ENCODE measurements at places on chromosomes 7 and 10.

- DNase-seq: peak; percentile 13
These were observed 11.9 kb upstream of the OPALIN start for GRCh38 chr10:96370584-96371157.

GRCh38 chr10:20898866-20899535, 1.9 kb upstream of the NEBL start:
- DNase-seq: no peak

DNA sequence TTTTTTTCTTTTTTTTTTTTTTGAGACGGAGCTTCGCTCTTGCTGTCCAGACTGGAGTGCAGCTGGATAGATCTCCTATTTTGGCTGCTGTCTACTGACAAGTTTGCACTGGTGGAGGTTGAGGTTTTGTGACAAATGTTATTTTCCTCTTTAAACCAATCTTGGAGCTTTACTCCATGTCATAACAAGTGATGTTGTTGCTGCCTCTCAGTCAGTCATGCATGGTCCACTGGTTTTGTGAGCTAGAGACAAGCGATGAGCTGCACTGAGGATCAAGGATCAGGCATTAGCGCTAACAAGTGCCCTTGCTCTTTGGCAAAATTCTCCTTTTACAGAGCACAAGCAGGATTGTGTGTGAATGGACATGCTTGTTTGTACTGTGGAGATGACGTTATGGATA, 805 bp upstream of the WDFY4 start:
- DNase-seq: no peak

GRCh38 chr10:8050556-8051108, 3.9 kb upstream of the GATA3 start:
- DNase-seq: no peak

- DNase-seq: no peak
These were observed 83.4 kb upstream of the TNRC18 start for GRCh38 chr7:5507013-5507412.

DNA sequence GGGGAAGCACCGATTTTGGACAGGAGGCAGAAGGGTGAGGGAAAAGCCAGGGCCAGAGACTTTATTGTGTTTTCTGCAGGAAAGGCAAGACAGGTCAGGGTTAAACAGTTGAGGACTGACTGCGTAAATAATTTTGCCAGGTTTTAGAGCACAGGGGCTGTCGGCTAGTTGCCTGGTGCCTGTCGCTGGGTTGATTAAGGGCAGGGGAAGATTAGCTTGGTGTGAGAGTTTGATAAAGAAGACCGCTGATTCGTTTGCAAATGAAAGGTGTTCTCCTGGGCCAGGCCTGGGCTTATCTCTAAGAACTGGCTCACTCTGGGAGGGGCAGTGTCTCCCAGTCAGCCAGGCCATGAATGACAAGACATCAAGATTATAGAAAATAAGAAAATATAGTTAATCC, 75.6 kb downstream of the SLC37A3 start:
- DNase-seq: no peak

DNA sequence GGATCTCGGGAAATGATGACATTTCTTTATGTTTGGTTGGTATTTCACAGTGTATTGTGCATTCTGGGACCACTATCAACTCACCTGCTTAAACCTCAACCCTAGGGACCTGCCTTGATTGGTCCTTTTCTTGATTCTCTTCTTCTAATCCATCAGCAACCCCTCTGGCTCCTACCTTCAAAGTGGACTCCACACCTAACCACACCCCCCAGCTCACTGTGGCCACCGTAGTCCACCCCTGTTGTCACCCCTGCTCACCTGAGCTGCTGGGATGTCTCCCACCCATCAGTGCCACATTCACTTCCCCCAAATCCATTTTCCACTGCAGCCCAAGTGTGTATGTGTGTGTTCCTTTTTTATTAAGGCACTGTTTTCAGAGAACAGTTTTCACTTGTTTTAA, 145.0 kb downstream of the PLPP4 start:
- no peak for DNase-seq

DNA sequence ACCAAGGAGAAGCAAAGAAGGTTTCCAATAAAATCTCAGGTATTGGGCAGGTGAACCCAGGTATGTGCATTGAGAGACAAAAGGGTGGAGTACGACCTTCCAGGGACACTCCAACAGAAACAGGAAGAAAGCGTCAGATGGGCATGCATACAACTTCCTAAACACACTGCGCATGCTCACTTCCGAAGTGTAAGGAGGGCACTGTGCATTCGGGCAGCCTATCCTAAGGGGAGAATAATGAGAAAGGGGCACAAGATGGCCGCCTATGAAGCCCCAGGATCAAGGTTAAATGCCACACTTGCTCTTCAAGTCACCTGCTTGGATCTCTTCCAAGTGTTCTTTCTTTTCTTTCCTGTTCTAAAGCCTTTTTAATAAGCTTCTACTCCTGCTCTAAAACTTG, 39.4 kb upstream of the PRSS1 start:
- no peak for DNase-seq

DNA sequence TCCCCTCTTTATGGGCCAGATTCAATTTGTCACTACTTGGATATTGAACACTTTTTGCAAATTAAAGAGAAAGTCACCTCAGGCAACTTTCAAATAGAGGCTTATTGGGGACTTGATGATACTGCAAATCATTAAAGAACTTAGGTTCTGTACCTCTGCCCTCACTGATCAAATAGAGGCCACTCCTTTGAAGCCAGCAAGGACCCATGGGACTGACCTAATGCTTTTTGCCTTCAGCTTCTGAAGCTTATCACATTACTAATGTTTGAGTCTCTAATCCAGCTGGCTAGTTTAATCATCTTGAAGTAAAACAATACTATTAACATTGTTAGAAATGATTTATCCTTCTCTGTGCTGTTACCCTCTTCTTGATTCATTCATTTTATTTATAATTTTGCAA, 93.0 kb upstream of the ZNF800 start:
- DNase-seq: no peak

GRCh38 chr10:29273478-29273877, 15.4 kb upstream of the LYZL1 start:
- no peak for DNase-seq

DNA sequence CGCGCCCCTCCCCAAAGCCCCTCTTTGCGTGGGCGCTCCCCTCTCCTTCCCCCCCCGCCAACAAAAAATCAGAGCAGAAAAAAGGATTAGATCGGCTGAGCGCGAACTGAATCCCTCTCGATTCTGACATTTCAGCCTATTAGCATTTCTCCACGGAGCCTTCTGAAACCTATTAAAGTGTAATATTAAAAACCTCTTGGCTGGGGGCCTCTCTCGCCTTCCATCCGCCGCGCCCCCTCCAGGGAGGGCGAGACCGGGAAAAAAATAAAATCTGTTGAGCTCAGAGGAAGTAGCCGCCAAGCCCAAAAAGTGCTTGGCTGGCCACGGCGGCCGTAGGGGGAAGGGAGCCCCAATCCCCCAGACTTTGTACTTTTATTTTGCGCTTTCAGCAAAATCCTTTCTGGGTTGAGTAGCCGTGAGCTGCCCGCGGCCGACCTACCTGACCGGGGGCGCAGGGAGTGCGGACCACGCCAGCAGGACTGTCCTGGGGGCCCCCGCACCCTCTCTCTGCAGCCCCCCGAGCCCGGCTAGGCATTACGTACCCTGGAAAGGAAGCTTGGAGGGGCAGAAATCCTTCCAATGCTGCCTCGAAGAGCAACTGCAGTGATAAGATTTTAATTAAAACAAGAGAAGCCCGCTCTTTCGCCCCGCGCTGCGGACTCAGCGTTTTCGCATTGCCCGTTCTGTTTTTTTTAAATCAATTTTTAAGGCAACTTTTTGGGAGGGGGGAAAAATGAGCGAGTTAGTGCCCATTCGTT, 1.3 kb upstream of the TNRC18 start:
- no peak for DNase-seq

GRCh38 chr10:114987995-114988394, 50.0 kb downstream of the TRUB1 start:
- no peak for DNase-seq

GRCh38 chr10:126350216-126350992, 37.9 kb downstream of the ADAM12 start:
- DNase-seq: no peak

- no peak for DNase-seq
These were observed 35.3 kb downstream of the IL15RA start for GRCh38 chr10:5942001-5942400.

DNA sequence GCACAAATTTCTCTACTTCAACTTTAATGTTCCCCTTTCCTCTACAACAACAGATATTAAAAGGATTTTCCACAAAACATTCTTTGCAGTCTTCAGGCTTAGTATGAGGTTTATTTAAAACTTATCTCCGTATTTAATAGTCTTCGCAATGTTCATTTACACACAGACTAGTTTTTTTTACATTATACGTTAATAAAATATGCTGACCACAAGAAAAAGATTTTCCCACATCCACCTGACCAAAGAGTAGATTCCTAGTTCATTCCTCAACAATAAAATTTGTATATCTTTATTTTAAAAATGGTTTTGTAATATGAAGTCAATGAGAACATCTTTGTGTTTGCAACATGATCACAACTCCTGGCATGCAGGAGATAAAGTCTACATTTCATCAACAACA, 42.4 kb downstream of the POT1 start:
- DNase-seq: no peak

DNA sequence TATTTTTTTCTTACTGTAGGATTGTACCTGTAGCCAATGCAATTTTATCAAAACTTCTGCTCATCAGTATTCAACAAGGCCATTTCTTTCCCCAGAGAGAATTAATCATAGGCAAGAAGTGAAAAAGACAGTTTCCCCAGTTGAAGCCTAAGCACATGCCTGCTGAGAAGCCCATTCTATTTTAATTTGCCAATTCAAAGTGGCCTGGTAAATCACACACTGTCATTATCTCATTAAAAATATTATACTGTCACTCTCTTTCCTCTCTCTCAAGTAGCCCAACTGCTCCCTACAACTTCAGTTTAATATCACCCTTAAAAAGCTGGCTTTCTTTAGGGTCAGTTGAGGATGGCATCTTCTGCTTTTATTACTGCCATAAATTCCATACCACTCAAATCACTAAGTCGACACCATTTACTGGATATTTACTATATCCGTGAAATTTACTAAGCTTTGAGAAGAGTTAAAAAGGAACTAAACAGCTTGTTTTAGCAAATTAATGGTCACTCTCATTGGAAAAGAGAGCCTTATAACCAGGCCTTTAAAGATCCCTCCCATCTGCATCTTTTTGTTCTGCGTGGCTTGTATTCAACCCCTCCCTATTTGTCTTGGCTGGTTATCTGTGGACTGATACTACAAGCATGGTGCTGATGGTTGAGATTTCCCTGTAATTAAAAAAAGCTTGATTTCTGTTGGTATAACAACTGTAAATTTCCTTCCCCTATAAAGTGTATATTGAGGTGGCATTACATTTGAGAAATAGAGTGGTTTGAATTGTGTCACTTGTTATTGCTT, 30.6 kb downstream of the COL28A1 start:
- DNase-seq: no peak

DNA sequence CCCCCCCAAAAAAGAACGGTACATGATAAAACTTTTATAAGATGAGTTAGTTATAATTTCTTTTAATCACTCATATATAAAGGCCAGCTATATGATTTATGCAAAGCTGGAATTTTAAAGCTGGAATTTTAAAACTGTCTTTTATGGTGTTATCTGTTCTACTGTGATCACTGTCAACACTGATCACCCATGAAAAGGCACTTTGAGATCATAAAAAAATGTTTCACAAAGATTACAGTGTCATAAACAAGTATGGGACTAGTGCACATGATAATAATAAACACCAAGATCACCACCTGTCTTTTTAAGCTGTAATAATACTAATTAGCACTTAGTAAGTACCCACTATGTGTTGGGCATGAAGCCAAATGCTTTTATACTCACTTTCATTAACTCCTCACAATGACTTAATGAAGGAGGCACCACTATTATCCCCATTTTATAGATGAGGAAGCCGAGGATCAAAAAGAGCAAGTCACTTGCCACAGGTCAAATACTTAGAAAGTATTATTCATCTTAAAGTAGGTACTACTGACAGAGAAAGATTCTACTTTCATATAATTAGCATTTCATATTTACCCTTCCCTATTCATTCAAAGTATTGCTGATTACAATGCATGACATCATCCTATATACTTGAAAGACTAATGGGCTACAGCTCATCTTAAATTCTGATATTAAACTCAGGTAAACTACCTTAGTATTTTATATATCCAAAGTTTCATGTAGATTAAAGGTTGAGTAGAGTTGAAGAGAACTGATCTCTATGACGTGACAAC, 8.3 kb upstream of the RHOBTB1 start:
- no peak for DNase-seq

GRCh38 chr10:20276127-20276979, 460.1 kb downstream of the PLXDC2 start:
- no peak for DNase-seq

- DNase-seq: no peak
These were observed 52.8 kb downstream of the NRF1 start for GRCh38 chr7:129664029-129665012.

- DNase-seq: no peak
These were observed 3.8 kb downstream of the NEURL1 start for GRCh38 chr10:103497161-103497915.

- no peak for DNase-seq
These were observed 37.0 kb upstream of the CNNM1 start for GRCh38 chr10:99292159-99292558.

- DNase-seq: no peak
These were observed 1012.5 kb downstream of the DNAJB9 start for GRCh38 chr7:109582211-109582610.

GRCh38 chr10:126041804-126042231, 145.5 kb downstream of the FANK1 start:
- DNase-seq: no peak

DNA sequence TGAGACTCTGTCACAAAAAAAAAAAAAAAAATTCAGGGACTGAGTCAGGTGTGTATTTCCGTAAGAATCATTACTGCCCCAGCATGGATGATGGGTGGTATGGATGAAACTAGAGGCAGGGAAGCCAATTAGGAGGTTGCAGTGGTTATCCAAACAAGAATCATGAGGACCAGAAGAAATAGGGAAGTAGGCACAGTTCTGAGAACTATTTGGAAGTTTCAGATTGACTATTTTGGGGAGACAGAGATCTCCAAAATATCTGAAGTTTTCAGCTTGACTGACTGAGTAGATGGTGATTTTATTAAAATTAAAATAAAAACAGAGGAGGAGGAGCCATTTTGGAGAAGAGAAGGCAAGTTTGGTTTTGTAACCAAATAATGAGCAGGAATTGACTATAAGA, 119.4 kb upstream of the NRBF2 start:
- DNase-seq: no peak

DNA sequence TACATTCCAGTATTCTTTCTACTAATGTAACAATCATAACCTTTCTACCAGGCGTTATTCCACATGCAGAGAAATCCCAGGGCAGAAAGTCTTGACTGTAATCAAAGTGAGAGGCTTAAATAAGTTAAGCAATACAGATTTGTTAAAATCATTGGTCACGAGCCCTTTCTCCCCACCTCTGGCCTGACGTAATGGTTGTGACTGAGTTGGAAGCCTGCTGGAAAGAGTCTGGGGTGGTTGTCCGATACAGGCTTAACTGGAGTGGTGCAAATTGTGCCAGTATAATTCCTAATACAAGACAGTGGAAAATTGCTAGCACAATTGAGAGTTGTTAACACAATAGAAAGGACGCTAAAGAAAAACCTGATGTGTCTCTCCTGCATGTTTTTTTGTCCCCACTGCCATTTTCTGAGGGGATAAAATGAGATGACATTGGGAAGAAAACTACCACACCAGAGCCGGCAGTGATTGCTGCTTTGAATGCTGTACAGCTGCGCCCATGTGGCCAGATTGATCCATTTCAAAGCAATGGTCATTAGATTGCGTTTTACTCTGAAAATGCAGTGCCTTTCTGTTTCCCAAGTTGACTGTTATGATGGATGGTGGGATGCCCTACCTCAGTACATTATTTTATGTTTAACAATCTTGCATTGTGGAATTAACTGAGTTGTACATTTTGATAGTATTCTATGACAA, 190.8 kb downstream of the POU6F2 start:
- DNase-seq: no peak

- DNase-seq: no peak
These were observed 330.0 kb downstream of the BBS9 start for GRCh38 chr7:33459340-33459751.

Data from activated T-helper 1 cell treated with Interleukin-2 at 50 U/mL for 16 hours (primary cell).